Head of caudate nucleus (tissue), 42 donors: ENCODE measurements at places on chromosomes 1 and 21.

DNA sequence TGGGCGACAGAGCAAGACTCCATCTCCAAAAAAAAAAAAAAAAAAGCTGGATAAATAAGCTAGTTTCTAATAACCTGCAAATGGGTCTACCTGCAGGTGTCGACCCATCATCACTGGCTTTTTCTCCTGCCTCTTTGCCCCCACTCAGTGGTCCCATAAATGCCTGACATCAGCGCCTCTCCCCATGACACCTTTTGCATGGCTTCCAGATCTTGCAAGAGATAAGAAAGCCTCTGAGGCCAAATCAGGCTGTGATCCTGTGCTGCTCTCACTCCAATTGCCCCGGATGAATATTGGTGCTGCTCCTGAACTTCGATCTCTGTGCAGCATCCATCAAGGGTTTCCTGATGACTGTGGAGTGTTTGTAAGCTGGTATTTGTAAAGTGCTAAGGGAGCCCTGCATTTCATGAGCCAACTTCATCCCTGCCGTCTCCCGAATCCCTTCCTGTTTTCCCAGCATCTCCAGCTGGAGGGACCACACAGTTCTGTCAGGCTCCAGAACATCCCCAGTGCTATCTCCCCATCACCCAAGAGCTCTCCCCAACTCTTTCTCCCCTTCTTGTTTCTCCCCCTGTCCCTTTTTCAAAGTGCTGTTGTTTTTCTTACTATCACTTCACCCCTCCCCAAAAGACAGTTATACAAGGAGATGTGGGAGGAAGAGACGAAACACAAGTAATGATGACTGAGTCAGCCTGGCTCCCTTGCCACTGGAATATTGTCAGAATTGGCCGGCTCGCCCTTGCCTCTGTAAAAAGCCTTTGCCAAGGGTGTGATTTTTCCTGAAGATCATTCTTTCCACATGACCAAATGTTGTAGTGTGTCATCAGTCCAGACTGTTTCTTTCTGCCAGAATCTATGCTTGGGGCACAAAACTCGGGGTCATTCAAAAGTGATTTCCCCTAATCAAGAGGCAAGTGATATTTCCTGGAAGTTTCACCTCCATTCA lies 2.8 kb upstream of the EFHD2 start:
- DNase-seq = no peak

- no peak for DNase-seq
Measured at GRCh38 chr1:229848752-229849677, 218.0 kb upstream of the GALNT2 start.

- no peak for DNase-seq
Measured at GRCh38 chr1:20229171-20229570, 42.9 kb upstream of the PLA2G2C start.

- DNase-seq = no peak
Measured at GRCh38 chr1:22325531-22326371, 125.9 kb upstream of the ZBTB40 start.

DNA sequence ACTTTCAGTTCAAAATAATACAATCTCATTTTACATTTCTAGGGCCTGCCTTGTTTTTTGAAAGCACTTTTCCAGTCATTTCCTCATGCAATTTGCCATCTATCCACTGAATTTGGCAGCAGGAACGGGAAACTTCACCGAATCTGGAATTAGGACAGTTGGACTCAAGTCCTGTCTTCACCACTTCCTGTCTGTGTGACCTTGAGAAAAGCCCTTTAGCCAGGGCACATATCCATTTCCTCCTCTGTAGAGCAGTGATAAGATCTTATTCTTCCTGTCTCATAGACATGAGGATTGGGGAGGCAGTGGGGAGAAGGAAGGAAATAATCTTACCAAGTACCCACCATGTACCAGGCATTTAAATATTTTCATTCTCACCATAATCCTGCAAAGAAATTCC lies 12.0 kb downstream of the VAV3 start:
- no peak for DNase-seq

- no peak for DNase-seq
Measured at GRCh38 chr1:200873116-200873670, 412 bp downstream of the GPR25 start.

DNA sequence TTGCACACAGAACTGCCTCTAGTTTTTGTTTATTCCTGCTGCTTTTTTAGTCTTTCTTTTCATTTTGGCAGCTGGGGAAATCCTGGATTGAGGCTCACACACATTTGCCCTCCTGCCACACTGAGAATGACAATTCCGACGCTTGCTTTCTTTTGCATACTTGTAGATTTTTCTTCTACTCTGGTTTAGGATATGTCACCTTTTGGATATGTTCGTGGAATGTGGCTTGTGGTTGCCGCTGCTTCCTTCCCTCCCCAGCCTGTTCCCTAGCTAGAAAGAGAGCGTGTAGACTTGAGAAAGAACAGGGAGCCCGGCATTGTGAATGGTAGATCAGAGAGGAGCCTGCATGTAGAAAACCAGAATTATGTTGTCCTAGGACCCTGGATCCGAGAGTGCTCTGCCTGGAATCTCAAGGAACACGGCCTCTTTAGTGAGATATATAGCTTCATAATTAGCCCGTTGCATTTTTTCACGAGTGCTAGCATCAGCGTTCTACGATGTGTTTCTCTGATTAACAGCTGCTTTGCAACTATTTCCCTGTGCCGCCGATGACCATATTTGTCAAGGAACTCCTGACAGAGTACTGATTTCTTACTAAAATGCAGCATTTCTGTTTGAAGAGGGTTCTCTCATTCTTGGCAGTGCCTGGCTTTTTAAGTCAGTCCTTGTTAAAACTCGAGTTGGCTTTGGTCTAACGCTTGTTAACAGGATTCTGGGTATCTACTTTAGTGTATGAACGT lies 56.2 kb downstream of the PEX14 start:
- no peak for DNase-seq

DNA sequence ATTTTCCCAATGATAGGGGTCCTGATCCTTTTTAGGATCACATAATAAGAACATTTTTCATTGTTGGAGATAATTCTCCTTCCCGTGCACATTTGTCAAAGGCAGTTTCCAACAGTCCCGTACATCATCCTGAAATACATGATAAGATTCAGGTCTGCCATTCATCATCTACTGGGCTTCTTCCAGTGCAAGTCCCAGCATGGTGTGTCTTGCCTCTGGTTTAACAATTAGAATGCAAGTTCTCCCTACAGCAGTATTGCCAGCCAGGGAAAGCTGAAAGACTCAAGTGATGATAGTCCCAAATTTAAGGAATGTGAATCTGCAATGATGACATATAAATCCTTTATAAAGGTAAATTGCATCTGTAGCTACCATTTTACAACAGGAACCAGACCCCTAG lies 146.2 kb downstream of the DAB1 start:
- DNase-seq = no peak

DNA sequence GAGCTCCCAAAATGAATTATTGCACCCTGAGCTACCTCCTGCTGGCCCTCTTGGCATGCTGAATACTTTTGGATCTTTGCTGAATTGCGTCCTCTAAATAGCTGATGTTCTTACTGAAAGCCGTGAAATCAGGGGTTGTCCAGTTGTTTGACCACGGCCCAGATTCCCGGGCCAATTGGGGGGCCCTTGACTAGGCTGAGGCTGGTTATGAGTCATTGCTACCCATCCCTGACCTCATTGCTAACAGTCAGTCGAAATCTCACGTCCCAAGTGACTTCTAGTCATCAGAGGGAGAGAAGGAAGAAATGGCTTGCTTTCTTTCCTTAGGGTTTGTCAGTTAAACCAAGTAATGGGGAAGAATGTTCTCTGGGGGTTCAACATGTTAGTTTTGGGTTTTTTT lies 37.4 kb downstream of the SMYD2 start:
- DNase-seq = no peak

DNA sequence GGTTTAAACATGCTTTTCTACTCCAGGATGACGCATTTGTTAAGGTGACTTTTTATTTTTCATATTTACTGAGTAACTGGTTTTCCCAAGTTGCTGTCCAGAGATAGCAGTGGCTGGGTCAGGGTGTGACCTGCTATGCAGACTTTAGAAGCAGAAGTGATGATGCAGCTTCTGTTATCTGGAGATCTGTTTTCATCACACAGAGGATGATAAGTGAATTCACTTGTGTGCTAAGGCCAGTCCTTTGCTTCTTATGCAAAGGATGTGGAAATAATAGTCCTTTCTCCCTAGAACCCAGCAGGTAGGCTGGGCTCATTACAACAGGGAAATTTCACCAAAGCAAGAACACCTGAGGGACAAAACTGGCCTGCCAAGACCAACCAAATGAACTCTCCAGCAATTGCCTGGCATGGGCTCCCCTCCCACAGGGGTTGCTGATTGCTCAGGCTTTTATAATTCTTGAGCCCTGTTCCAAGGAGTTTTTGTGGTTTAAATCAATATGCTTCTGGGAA lies 97.8 kb upstream of the LPGAT1 start:
- DNase-seq = no peak

DNA sequence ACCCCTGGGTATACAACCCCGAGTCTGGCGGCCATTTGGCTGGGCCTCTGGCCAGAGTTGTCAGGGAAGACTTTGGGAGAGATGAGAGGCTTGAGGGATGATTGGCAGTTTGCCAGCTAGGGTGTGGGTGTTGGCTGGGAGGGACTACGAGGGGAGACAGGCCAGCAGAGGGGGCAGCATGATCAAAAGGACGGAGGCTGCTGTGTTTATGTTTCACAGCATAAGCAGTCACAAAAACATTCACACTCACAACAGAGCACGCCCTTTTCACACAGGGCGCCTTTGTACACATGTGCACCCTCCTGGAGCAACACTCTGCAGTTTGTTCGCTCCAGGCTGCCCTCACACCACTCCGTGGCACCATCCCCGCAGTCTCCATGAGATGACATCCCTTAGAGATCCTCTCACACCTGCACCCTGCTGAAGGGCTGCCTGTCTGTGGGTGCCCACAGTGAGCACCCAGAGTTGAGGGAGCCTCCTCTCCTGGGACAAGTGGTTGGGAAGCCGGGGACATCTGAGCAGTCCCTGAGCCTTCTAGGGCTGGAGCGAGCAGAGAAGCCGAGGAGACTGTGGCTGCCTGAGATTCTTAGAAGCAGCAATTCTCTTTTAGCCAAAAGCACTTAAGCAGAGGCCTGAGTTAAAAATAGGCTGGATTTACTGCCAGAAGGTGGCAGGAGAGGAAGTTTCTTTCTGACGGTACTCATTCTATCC lies 15.4 kb downstream of the EFNA3 start:
- DNase-seq = peak; percentile 69

DNA sequence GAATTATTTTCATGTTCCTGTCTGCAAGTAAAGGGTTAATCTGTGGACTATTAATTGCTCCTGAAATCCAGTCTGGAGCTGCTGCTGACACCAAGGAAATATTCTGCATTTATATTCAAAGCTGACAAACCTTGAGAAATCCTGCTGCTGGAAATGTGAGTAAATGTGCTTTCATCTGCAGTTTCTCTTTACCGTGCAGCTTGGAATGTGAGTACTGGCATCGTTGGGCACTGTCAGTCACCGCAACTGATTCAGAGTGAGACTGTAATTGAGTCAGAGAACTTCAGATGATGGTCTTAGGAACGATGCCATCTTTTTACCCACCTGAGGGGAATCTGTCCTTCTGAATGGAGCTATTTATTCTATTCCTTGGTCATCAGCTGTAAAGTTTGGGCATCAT lies 420.6 kb downstream of the SIPA1L2 start:
- DNase-seq = no peak

GRCh38 chr1:41754540-41754939 lies 164.2 kb downstream of the HIVEP3 start:
- no peak for DNase-seq

DNA sequence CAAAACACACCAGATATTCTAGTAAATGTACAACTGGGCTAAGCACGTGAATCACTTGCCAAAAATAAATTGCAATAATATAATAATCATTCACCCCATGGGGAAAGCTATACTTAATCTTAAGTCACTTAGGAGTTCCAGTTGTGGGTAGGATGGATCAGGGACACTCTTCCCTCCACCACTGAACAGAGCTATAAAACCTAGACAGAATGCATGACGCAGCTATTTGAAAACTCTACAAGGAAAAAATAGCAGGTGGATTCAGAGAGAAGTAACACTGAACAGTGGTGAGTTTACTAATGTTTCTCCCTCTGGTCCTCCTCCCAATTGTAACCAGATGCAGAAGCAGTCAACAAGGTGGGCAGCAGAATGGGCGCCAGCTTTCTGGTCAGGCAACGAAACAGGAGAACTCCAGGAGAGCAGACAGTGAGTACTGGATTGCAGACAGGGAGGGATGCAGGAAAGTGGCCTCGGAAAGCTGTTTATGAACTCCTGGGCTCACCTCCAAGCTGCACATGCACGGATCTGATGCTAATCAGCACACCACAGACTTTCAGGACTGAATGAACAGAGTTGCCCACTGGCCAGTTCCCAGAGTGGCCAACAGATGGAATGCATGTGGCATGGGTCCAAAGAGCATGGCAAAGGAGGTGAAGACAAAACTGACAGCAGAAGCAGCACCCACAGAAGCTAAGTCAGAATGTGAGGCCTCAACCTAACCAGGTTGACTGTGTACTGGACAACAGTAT lies 41.4 kb downstream of the TARBP1 start:
- DNase-seq = no peak

DNA sequence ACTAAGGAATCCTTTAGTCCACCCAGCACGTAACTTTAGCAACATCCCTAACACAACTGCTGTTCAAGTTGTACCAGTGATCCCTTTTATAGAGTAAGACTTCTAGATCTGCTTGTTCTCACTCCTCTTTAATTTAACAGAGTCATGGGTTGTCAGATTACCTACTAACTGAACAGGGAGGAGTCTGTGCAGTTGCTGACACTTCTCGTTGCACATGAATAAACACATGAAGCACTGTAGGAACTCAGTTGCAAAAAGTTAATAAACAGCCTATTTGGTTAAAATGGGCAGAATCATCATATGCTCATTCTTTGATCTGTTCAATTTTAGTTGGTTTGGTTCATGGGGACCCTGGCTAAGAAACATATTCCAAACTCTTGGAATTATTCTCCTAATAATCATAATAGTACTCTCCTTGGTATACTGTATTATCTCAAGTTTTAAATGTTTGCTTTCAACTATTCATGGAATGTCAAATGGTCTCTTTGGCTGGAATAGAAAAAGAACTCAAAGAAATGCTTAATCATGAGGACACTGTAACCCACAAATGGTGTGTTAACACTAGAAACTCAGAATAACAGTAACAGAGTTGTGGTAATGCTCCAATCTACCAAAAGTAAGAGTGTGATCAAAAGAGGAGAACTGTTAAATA lies 15.6 kb downstream of the PLPPR5 start:
- no peak for DNase-seq

- no peak for DNase-seq
Measured at GRCh38 chr1:7209336-7209735, 424.1 kb downstream of the CAMTA1 start.

DNA sequence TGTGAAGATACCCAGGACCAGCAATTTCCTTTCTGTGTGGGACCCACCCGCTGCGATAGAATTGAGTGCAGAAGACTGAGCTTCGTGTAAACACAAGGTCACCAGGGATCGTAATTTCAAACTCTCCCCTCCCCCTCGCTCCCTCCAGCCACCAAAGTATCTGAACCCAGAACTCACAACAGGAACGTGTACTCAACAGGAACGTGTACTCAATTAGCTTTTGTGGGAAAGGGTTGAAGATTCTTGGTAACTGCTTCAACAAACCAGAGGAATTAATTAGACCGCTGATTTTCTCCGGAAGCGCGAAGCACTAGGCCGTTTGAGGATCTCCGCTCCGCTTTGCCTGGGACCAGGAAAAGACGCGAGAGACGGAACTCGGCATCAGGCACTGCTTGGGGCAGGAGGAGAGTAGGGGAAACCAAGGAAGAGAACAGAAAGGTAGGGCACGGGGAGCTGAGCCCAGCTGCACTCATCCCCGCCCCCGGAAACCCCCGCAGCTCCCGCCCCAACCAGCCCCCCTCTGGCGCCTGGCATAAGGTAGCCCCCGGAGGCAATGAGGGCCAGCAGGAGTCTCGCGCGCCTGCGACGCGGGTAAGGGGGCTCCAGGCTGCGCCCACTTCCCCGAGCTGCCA lies 453 bp downstream of the DRAM2 start:
- peak; percentile 60 for DNase-seq
